ENCODE measurements at places on chromosomes 12 and 14.

- no peak overlapping the region for H3K4me3 ChIP-seq
- no peak for DNase-seq
- no peaks in the 10 kb centered on the region for H3K27me3 ChIP-seq
- no peaks in the 10 kb centered on the region for H3K4me1 ChIP-seq
- no peaks in the 10 kb centered on the region for H3K36me3 ChIP-seq
Observed at GRCh38 chr14:22465201-22465840, 123.7 kb downstream of the DAD1 start.

- peaks cover 4% of the 10 kb centered on the region for H3K27me3 ChIP-seq
- DNase-seq, result no peak
- no peaks in the 10 kb centered on the region for H3K36me3 ChIP-seq
- H3K4me1 ChIP-seq, result peaks cover 7% of the 10 kb centered on the region
- no peak overlapping the region for H3K27ac ChIP-seq
- H3K4me3 ChIP-seq, result no peak overlapping the region
Observed at GRCh38 chr12:42284876-42285275, 41.0 kb downstream of the ZCRB1 start.

DNA sequence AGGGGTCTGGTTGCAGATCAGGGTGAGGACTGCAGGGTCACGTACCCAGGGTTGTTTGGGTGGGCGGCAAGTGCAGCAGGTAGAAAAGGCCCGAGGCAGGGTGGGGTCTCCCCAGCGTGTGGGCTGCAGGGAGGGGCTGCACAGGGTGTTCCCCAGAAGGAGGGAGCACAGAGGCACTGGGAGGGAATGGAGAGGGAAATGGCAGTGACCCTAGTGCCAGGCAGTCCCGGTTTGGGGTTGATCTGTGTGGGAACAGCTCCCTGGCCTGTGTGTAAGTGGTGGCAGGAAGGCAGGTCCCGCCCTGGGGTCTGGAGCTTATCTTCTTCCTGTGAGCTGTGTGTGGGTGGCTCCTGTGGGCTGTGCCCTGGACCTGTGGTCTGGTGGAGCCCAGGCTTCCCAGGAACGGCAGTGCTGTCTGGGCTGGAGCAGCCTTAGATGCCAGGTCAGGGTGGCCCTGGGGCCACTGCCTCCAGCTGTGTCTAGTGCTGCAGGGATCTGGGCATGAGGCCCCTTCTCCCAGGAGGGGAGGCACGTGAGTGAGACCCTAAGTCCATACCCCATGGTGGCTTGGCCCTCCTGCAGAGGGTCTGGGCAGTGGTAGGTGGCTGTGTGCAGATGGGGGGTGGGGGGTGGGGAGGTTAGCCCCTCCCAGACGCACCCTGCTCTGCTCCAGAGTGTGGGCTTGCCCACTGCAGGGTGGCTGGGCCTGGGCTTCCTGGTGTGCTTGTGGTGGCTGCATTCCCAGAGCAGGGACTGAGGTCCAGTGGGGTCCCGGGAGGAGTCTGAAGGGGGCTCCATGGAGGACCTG is 363.5 kb downstream of the TMEM121 start:
- peaks cover 19% of the 10 kb centered on the region for H3K27me3 ChIP-seq
- H3K4me3 ChIP-seq, result no peak overlapping the region
- H3K36me3 ChIP-seq, result no peaks in the 10 kb centered on the region
- H3K4me1 ChIP-seq, result peaks cover 29% of the 10 kb centered on the region
- H3K27ac ChIP-seq, result peak overlapping the region; percentile 54
- no peak for DNase-seq

DNA sequence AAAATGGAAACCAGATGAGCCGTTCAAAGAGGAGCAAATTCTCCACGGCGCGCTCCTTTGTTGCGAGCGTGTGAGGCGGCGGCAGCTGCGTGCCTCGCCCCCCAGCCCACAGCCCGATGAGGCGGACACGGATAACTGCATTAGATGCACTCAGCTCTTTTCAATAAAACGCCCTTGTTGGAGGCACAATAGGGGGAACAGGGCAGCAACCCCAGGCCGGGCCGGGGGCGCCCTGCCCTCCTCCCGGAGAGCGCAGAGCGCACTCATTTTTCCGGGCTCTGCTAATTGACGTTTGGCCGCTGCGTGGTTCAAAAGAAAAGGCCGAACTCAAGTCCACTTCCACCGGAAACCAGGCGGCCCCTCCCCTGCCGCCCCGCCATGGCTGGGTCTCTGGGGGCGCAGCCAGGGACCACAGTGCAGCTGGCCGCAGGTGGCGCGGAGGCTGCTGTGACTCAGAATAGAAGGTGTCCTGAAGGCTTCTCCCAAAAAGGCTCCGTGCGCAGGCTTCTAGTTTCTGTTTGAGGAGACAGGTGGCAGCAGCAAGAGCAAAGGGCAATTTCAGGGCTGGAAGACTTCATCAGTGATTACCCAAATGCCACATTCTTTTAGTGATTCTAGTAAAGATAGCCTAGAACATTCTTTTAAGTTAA is 29.0 kb upstream of the SMOC1 start:
- no peak overlapping the region for H3K4me3 ChIP-seq
- DNase-seq, result no peak
- no peaks in the 10 kb centered on the region for H3K4me1 ChIP-seq
- no peaks in the 10 kb centered on the region for H3K36me3 ChIP-seq

GRCh38 chr14:92693998-92694795 is 54.2 kb downstream of the LGMN start:
- peaks cover 5% of the 10 kb centered on the region for H3K4me1 ChIP-seq
- H3K27ac ChIP-seq, result no peak overlapping the region
- no peak for DNase-seq
- no peak overlapping the region for H3K4me3 ChIP-seq

DNA sequence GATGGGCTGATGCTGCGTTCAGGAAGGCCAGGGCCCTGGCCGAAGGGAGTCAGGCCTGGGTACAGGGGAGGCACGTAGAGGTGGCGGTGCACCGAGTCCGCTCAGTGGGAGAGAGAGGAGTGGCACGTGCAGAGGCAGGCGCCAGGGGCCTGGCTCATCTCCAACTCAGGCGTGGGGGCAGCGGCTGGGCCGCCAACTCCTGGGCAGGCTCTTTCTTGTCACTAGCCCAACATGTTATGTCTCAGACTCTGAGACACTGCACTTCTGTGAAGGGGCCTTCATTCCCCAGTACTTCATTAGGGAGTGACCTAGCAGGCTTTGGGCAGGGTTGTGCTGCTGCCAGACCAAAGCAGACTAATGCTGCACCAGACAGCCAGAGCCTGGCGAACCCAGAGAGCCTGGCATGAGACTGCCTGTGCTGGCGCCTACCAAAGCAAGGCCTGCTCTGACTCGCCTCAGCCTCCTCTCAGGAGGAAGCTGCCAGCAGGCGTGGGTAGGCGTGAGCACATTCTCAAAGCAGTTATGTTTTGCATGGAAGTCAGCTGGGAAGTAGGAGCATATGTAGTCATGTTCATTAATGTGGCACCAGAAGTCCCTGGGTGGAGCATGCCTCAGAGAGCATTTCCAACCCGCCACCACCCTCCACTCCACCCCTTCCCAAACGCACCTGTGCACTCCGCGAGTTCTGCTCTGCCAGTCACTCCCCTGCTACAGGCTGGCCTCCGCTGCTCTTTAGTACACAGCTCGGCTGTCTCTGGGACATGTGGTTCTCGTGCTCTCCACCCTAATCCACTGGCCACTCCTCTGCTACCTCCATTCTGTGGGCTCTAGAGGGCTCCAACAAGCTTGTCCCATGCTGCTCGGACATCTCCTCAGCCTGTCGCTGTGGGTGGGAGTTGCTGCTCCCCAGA is 9.7 kb downstream of the CKB start:
- no peak for DNase-seq
- H3K36me3 ChIP-seq, result peaks cover 3% of the 10 kb centered on the region
- H3K4me3 ChIP-seq, result no peak overlapping the region
- peaks cover 2% of the 10 kb centered on the region for H3K4me1 ChIP-seq

- DNase-seq, result peak; percentile 17
- peak overlapping the region; percentile 98 for H3K27ac ChIP-seq
- H3K36me3 ChIP-seq, result peaks cover 14% of the 10 kb centered on the region
- H3K27me3 ChIP-seq, result no peaks in the 10 kb centered on the region
Observed at GRCh38 chr14:92039063-92039718, 668 bp downstream of the TRIP11 start.

GRCh38 chr14:104927901-104928300 is 3.2 kb downstream of the PLD4 start:
- peaks cover 3% of the 10 kb centered on the region for H3K27me3 ChIP-seq
- H3K36me3 ChIP-seq, result no peaks in the 10 kb centered on the region
- no peaks in the 10 kb centered on the region for H3K4me1 ChIP-seq
- H3K27ac ChIP-seq, result no peak overlapping the region
- no peak overlapping the region for H3K4me3 ChIP-seq
- no peak for DNase-seq

DNA sequence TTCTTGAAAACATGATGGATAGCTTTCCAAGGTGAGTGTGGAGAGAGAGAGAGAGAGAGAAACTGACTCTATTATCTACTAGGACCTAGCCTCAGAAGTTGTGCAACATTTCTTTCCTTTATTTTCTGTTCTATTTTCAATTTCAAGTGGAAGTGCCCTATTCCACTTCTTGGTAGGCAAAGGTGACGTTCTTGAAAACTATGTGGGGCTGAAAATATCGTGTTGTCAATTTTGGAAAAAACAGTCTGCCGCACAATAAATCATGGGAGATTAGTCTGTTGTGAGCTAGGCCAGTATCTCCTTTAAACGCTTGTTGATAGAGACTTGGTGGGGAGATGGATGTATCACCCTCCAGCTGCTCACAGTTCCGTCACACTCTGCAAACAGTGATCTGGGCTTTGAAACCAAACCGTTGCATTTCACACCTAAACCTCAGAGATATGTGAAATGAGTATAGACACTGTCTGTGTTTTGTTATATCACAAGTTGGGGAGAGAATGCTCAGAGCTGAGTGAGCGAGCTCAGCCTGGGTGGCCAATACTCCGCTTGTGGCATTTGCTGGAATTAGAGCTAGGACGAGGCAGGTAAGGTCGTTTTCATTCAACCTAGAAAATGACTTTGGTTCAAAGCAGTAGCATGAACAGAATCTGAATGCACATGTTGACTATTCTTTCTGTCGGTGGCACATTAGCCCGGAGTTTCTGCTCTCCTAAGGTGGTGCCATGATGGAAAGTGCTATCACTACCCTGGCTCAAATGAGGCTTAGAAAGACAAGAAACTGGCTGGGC is 75.1 kb upstream of the ST8SIA1 start:
- H3K27me3 ChIP-seq, result no peaks in the 10 kb centered on the region
- peak overlapping the region; percentile 15 for H3K4me3 ChIP-seq
- peak overlapping the region; percentile 77 for H3K27ac ChIP-seq

GRCh38 chr12:76290963-76291859 is 57.0 kb downstream of the BBS10 start:
- no peaks in the 10 kb centered on the region for H3K36me3 ChIP-seq
- H3K4me1 ChIP-seq, result no peaks in the 10 kb centered on the region
- peaks cover 4% of the 10 kb centered on the region for H3K27me3 ChIP-seq
- no peak overlapping the region for H3K4me3 ChIP-seq
- no peak overlapping the region for H3K27ac ChIP-seq

- H3K4me3 ChIP-seq, result no peak overlapping the region
- DNase-seq, result no peak
- no peaks in the 10 kb centered on the region for H3K27me3 ChIP-seq
- no peak overlapping the region for H3K27ac ChIP-seq
- H3K36me3 ChIP-seq, result peaks cover 3% of the 10 kb centered on the region
Observed at GRCh38 chr14:34436118-34436905, 25.7 kb downstream of the SPTSSA start.

Data from activated CD4-positive, alpha-beta T cell treated with anti-CD3 and anti-CD28 coated beads, Interleukin-2, amount 10 ng/mL, durations not matched to agents 7 days and 5 days (primary cell).